Globus pallidus (tissue), 1 donor: ENCODE measurements at places on chromosomes 5 and 9.

DNA sequence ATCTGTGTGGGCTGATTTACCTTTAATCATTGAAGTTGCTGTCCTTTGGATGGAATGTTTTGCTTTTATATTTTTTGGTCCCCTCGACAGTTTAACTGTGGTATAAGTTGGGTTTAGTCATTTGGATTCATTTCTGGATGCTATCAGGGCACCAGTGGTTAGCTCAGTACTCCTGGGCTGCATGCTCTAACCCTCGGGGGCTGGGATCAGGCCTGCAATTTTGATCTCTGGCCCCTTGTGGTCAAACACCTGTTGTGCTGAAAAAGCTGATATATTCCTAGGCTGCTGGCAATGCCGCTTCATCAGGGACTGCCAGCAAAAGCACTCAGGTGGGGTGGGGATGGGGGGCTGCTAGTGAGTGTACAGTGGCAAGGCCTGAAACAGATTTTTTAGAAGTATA is 440.4 kb upstream of the RIOK2 start:
- DNase-seq: no peak

GRCh38 chr5:61450493-61451279 is 118.6 kb downstream of the ZSWIM6 start:
- peak; percentile 57 for DNase-seq

DNA sequence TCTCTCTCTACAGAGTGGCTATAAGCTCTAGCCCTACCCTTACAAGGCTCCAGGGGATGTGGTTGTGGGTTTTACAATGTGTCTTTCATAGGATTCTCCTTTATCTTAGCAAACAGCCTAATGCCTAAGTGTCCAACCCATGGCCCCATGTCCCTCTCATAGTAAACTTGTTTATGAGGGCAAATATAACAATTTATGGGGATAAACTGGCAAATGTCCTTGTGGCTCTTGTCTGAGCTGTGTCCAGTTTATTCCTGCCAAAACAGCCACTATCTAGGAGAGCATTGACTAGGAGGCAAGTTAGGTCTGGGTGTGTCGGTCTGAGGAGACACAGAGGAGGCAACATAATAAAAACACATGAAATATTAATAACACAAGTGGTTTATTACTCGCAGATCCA is 335.1 kb downstream of the IZUMO3 start:
- no peak for DNase-seq

DNA sequence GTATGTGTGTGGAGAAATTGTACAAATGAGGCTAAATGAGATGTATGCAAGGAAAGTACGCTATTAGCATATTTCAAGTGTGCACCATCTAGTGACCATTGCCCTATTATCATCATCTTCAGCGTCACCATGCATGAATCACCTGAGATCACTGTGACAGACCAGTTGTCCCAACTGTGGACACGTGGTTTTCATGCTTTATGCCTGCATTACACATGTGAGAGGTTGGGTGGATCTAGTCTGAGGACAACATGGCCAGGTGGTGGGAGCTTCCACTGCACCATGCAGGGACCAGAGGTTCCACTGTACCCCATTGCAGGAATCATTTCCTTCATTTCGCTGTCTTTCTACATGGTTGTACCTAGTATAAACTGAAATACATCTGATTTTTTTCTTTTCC is 329.8 kb downstream of the SLIT3 start:
- no peak for DNase-seq

GRCh38 chr5:124605541-124605940 is 140.9 kb downstream of the ZNF608 start:
- peak; percentile 77 for DNase-seq

DNA sequence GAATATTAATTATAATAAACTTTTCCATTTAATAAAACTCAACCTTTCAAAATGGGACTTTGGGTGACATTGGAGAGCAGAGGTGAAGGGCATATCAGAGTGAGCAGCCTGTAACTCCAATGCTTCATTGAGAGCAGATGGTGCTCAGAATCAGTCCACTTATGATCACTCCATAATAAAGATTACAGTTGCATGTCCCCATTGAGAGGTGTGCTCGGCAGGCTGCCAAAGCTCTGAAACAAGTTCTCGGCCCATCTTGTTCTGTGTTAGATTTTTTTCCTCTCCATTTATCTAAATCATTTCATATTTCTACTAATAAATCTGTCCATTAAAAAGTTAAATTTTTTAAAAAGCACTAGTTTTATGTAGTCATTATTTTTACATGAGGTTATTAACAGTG is 1786.4 kb upstream of the WWC1 start:
- no peak for DNase-seq

DNA sequence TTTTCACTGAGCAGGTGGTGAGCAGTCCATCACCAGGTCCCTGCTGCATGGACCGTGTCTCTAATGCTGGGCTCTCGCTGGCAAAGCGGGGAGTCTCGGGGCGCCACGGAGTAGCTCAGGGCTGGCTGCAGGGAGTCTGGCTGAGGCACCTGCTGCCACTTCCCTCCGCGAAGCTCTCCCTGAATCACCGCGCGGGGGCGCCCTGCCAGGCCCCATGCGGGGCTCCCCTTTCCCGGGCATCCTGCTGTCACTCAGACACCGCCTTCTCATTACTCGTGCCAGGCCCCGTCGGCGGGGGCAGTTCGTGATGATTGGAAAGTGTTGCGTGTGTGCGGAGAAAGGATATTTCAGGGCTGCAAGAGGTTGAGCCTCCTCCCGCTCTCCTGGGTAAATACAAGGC is 335.8 kb downstream of the IRX2 start:
- no peak for DNase-seq

GRCh38 chr5:83026930-83027687 is 50.1 kb downstream of the TMEM167A start:
- DNase-seq: no peak

DNA sequence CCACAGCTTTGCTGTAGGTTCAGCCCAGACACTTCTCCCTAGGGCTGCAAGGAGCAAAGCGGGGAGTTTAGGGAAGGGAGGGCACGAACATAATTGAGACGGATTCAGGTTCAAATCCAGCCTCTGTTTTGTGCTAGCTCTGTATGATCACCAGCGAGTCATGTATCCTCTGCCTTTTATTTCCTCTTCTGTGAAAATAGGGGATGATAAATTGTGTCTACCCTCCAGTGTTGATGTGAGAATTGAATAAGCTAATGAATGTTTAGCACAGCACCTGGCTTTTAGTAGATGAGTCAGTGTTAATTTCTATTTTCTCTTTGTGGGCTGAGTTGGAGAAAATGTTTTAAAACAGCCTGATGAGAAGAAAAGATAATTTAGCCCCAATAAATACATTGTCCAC is 6.2 kb downstream of the MLANA start:
- no peak for DNase-seq

- DNase-seq: no peak
These were observed 9.0 kb upstream of the CPLX2 start for GRCh38 chr5:175862131-175863012.

- no peak for DNase-seq
These were observed 102.9 kb downstream of the C9orf152 start for GRCh38 chr9:110105107-110105506.

GRCh38 chr5:3597167-3598007 is 1.8 kb downstream of the IRX1 start:
- DNase-seq: no peak

GRCh38 chr9:21989440-21990189 is 4.6 kb downstream of the CDKN2A start:
- DNase-seq: no peak

- DNase-seq: no peak
These were observed 12.2 kb downstream of the TMEFF1 start for GRCh38 chr9:100485196-100485595.

- DNase-seq: no peak
These were observed 166.3 kb downstream of the TMEM167A start for GRCh38 chr5:82910905-82911304.

- no peak for DNase-seq
These were observed 139.7 kb downstream of the LRRC70 start for GRCh38 chr5:62718324-62718723.

DNA sequence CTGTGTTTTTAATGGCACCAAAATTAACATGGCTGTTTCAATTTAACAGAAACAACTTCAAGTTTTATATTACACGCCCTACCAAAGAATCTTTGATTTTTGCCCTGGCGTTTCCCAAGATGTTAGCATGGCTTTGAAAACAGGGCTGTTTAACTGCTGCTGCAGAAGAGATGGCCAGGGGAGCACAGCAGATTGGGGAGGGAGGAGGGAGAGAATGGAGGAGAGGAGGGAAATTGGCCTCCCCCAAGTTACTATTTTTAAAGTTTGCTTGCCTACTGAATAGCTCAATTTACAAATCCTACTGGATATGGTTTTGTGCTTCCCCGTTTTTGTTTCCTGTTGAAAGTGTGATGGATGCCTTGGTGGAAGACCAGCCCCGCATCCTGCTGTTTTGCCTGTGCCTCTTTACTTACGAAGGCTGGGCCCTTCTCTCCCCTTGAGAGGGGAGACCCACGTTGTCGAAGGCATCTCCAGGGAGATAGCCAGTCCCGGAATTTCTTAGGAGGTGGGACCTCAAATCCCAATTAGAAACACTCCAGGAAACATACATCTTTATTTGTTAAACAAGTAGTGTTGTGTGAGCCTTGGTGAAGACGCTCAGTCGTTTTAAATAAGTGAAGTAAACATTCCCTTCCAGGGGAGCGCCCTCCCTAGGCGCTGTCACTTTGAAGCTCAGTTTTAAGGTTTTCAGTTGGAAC is 98.6 kb downstream of the AOPEP start:
- DNase-seq: peak; percentile 35

DNA sequence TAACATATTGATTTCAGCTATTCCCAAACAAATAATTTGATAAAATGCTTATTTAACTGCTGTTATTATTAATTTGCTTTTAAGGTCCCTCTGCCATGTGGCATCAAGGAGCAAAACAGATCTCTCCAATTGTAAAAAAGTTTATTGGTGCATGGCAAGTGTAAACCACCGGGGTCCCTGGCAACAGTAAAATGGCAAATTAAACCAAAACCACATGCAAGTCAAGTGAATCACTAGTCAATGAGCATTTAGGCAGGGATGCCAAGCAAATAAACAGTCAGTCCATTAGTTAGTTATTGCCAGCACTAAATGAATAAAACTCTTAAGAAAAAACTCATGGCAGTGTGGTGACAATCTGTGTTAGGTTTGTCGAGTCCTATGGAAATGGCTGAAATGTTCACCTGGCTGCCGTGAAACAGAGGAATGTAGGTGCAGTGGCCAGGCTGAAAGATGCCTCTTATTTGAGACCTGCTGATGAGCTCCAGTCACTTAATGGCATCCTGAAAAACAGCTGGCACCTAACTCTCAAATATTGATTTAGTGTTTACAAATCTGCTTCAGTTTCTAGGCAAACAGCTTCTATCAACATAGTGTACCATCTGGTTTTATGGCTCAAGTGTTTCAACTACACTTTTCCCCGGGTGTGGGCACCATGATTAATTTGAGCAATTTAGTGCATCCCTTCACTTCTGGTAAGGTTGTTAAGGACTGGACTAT is 296.5 kb upstream of the ITGA1 start:
- DNase-seq: no peak

- DNase-seq: no peak
These were observed 60.1 kb upstream of the GNAQ start for GRCh38 chr9:78091731-78092130.

DNA sequence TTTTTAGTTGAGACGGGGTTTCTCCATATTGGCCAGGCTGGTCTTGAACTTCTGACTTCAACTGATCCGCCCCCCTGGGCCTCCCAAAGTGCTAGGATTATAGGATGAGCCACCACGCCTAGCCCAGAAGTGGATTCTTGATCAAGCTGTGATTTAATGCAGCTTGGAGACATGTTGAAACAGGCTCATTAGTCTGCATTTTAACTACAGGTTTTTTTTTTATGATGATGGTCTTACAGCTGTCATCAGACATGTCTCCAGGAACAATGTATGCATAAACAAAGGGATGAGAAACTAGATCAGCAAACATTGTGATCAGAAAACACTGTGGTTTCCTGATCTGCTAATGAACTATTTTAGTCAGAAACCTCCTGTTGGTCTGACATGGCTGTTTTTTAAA is 30.0 kb upstream of the PLPP1 start:
- no peak for DNase-seq

DNA sequence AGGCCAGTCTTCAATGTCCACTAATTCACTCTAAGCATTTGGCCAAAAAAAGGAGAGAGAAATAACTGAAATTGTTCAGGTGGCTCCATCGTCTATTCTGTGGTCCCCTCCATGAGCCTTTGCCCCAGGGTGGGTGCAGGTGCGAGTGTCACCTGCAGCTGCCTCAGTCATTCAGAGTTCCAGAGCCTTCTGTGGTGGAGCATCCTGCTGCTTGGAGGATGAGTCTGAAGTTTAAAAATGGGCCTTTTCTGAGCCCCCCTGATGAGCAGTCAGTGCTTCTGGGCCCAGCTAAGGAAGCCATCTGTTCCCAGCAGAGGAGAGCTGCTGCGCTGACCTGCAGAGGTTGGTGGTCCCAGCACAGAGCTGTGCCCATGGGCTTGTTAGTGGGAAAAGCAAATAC is 48.2 kb downstream of the NDST1 start:
- DNase-seq: no peak

DNA sequence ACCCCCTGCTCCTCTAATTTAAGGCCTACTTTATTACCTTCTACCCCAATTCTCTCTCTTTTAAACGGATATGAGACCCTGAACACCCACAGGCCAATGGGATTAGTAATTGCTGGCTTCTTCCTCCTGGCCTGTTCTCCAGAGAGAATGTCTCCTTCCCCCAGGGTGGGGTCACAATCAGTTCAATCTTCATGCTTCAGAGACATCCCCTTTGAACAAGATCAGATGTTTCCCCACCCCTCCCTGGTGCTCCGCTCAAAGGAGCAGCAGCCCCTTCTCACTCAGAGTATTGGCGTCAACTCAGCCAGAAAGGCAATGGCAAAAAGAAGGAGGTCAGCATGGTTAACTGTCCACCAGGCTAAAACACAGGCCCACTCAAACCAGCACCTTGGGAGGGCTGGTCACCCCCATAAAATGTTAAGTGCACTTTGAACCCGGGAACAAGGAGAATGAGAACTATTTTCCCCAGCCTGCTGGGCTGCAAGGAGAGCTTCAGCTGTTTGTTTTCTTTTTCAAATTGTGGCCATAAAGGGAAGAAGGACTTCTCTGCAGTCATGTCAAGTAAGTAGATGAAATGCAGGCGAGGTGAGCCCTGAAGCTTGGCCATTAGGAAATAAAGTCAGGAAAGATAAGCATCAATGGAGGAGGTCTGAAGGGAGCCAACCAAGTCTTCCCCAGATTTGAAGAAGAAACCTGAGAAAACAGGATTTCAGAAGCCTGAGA is 20.1 kb downstream of the LHFPL2 start:
- DNase-seq: no peak

DNA sequence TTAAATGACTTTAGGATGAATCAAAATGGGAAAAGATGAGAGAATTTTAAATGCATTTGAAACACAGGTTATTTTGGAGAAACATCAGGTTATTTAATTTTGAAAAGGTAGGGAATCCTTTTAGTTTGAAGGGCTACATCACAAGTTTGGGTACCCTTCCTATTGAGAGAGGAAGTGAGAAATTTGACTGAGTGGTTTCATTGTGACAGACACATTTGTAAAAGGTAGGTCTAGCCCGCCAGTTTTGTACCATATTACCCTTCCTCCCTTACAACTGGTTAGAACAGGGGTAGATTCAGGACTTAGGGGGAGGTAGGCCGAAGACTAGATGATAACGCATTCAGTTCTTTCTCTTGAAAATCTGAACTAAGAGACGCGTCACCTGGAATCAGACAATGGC is 464.2 kb downstream of the EBF1 start:
- DNase-seq: no peak

GRCh38 chr5:62317810-62318209 is 11.8 kb downstream of the KIF2A start:
- DNase-seq: no peak
